ENCODE measurements at places on chromosomes 7 and 10.

GRCh38 chr10:125035588-125036295 is 93.8 kb downstream of the ZRANB1 start:
- DNase-seq, result no peak

- DNase-seq, result no peak
Measured at GRCh38 chr10:91032611-91033206, 111.8 kb upstream of the ANKRD1 start.

GRCh38 chr7:101099969-101100781 is 14.9 kb downstream of the TRIM56 start:
- peak; percentile 96 for DNase-seq

DNA sequence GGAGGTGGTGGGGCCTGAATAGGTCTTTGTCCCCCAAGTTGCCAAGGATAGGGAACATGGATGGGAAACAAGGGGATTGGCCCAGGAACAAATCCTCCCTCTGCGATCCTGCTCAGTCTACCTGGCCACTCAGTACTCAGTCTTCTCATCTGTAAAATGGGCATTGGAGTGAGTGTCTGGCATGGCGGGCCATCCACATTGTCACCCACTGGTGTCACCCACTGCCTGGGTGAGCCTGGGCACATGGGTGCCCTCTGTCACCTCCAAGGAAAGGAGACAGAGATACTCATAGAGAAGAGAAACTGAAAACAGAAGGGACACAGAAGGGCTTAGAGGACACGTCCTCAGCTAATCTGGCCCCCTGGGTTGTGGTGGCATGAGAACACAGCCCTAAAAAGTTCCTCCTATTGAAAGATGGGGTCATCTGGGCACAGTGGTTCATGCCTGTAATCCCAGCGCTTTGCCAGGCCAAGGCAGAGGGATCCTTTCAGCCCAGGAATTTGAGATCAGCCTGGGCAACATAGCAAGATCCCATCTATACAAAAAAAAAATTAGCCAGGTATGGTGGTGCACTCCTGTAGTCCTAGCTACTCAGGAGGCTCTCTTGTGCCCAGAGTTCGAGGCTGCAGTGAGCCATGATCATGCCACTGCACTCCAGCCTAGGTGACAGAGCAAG is 12.5 kb upstream of the TNRC18 start:
- no peak for DNase-seq

DNA sequence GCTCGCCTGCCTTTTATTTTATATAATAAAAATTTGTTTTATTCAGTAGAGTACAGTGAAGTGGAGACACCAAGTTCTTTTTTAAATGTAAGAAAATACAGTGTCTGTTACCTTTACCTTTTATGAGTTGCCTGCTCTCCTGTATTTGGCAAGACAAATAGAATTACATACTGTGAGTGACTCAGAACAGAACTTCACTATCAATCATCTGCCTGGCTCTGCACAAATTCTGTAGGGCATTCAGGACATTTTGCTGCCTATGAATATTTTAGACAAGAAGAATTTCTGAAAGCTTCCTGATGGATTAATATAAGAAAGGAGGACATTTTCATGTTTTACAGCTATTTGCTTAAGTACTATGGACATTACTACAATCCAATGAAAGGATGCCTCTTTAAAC is 135.4 kb upstream of the PHF14 start:
- no peak for DNase-seq

DNA sequence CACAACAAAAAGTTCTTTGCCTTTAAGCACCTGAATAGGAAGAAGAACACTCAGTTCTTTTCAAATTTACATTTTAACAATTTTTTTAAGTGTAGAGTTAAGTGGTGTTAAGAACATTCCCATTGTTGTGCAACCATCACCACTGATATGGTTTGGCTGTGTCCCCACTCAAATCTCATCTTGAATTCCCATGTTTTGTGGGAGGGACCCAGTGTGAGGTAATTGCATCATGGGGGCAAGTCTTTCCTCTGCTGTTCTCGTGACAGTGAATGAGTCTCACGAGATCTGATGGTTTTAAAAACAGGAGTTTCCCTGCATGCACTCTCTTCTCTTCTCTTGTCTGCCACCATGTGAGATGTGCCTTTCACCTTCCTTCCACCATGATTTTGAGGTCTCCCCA is 155.7 kb downstream of the PLXNA4 start:
- no peak for DNase-seq

DNA sequence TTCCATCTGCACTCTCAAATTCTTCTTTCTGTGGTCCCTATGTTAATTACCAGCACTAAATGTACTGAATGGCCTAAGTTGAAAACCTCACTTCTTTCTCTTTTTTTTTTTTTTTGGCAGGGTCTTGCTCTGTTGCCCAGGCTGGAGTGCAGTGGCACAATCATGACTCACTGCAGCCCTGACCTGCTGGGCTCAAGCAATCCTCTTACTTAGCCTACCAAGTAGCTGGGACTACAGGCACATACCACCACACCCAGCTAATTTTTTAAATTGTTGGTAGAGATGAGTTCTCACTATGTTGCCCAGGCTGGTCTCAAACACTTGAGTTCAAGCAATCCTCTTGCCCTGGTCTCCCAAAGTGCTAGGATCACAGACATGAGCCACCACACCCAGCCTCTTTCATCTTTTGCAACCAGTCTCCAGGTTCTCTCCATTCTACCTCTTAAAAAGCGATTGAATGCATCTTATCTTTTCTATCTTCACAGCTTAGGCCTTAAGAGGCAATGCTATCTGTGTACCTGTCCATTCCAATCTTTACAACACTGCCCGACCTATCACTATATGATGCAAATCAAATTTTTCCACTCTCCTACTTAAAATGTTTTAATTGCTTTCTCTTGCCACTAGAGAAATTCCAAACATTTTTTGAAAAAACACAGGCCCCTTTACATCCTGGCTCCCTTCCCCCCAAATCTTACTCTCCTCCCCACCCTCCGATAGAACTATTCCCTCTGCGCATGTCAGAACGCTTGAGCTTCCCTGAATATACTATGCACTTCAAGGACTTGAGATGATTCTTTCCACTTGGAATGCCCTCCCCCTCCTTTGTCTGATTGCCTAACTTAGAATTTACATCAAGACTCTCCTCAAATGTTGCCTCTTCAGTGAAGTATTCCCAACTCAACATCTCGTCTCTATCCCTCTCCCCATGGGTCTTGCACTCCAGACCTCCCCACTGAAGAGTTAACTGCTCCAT is 6.0 kb downstream of the ICA1 start:
- DNase-seq, result no peak

- no peak for DNase-seq
Measured at GRCh38 chr7:28520074-28521015, 108.0 kb downstream of the CREB5 start.

GRCh38 chr10:35400595-35401268 is 64.4 kb downstream of the CCNY start:
- DNase-seq, result no peak

GRCh38 chr10:103467406-103467805 is 8.7 kb upstream of the CALHM1 start:
- no peak for DNase-seq

GRCh38 chr10:85224366-85224940 is 896.1 kb downstream of the CCSER2 start:
- no peak for DNase-seq

DNA sequence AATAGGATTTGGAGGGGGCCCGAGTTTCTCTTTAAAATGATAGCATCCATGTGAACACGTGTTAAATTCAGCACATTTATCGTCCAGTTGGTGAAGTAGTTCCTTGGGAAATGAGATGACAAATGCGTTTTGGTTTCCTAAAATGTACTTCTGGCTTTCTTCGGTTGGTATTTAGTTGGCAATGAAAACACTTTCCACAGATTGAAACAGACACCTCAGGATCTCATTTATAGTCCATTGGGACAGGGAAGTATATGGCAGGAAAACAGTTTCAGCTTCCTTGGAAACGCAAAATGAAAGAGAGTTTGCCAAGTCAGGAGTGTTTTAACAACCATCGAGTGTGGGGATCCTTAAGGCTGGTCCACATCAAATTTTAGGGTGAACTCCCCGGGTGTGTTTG is 19.4 kb upstream of the LYZL1 start:
- DNase-seq, result no peak

- DNase-seq, result no peak
Measured at GRCh38 chr10:104622598-104623209, 18.4 kb upstream of the SORCS3 start.

GRCh38 chr10:104028146-104028545 is 57.5 kb downstream of the COL17A1 start:
- DNase-seq, result no peak

DNA sequence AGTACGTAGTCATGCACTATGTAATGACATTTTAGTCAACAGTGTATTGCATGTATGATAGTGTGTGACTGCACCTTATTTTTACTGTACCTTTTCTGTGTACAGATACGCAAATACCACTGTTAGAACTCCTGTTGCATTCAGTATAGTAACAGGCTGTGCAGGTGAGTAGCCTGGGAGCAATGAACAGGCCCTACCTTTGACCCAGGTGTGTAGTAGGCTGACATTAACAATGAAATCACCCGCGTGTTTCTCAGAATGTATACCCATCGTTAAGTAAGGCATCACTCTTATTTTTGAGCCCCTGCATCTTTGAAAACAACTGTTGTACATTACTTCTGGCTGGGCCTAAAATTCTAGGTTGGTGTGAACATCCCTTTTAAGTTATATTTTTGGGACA is 41.6 kb downstream of the DAGLB start:
- no peak for DNase-seq

- DNase-seq, result no peak
Measured at GRCh38 chr10:119693262-119693957, 32.4 kb upstream of the INPP5F start.

DNA sequence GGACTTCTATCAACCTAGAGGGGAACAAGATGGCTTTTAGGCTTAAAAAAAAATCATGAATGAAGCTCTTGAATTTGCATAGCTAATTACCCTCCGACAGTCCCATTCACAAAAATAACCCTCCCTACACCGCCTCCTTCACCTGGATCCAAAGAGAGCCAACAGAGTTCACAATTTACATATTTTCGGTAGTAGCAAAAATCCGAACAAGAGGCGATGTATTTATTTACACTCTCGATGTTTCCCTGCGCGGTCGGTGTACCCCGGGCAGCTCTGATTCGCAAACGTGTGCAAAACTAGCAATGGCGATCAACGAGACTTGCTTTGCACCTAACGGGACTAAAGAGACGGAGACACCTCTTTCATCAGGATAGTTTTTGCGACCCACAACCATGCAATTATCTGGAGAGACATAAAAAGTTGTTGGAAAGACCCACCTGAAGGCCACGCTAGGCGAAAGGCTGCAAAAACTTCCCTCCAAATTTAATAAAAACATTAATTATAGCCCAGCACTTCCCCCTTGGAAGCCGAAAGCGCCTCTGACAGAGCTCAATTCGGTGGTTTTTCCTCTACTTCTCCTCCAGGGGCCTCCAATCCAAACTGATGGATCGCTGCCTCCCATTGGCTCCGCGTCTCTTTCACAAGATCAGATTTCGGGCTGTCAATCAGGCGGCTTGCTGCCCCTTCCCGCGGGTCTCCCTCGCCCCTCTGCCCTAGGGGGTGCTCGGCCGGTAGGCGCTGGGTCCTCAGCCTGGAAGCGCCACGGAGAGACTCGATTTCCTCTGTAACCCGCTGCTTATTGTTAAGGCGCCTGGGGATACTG is at the start of gene ETV1:
Gene ETV1 (minus strand): TSS at position 541 of the 823 bp plus-strand sequence. CDS start 614 bp downstream, outside the sequence.
- no peak for DNase-seq

DNA sequence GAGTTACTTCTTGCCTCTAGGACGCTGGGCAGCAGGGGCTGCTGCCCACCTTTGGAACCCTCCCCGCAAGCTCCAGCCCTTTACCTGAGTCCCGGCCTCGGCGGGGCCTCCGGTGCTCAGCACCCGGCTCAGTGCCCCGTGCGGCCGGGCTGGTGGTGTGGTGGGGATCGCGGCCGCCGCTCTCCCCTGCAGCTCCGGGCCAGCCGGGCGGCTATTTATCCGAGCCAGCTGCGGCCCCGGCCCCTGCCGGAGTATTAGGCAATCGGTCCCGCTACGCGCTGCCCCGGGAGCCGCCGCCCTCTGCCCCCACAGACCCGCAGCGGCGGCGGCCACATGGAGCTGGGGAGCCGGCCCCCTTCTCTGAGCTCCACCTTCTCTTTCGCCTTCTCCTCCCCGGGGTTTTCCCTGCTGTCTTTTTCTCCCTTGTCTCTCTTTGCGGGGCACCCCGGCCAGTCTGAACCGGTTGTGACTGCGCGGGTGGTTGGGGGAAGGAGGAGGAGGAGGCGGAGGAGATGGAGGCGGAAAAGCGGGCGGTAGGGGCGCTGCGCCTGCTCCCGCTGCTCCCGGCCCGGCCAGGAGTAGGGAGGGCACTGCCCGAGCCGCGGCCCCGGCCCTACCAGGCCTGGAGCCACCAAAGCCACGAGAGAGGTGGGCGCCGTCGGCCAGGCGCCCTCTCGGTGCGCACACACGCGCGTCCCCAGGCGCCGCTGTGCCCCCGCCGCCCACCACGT is at the start of gene SLC16A9:
Gene SLC16A9 (minus strand): TSS at position 456 of the 731 bp plus-strand sequence. CDS start 25,559 bp downstream, outside the sequence.
- DNase-seq, result no peak

GRCh38 chr10:52652431-52653262 is 119.9 kb downstream of the MBL2 start:
- no peak for DNase-seq

DNA sequence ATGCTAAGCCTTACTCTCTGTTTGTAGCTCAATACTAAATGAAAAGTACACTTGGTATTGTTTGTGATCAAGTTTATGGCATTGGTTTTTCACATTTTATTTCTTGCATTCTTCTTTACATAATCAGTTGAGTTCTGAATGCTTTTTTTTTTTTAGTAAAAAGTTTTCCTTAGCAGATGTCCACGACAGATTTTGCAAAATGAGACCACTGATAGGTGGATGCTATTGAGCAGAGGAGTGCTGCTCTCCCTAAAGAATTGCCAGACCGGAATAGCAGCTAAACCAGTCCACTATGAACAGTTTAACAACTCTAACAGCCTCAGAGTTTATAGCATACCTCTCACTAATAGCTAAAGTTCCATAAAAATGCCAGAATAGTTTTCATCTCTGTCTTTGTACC is 225.1 kb upstream of the CACNA2D1 start:
- no peak for DNase-seq
